Endothelial cell of coronary artery (primary cell): ENCODE measurements at places on chromosomes 4 and X. TPM values are rescaled to one million over a fixed set of nuclear protein-coding genes. Genes with fewer than 3 reads are reported as not detected.

The SPANXB1 gene
- not detected in 2 replicates for total RNA-seq

The GLA gene
- 20.0 and 31.0 TPM in 2 replicates for total RNA-seq

The ADRA2C gene
- 0.18 and 0.38 TPM in 2 replicates for total RNA-seq

The MAGEA2 gene
- not detected in 2 replicates for total RNA-seq

The TEX13D gene
- not detected in 2 replicates for total RNA-seq

The CNGA1 gene
- 0.56 TPM in 1 of 2 replicates, not detected in the other for total RNA-seq

The C4orf36 gene
- total RNA-seq: 0.18 TPM in 1 of 2 replicates, not detected in the other

The PCDH19 gene
- total RNA-seq: 0.47 and 1.2 TPM in 2 replicates

The PTCHD1 gene
- under 0.01 TPM in 1 of 2 replicates, not detected in the other for total RNA-seq

The IRS4 gene
- not detected in 2 replicates for total RNA-seq

The LINC00632 gene
- total RNA-seq: 0.72 and 1.1 TPM in 2 replicates

The GAGE2A gene
- not detected in 2 replicates for total RNA-seq

The MAGEA6 gene
- not detected in 2 replicates for total RNA-seq

The GPAT3 gene
- total RNA-seq: 2.5 and 9.9 TPM in 2 replicates

The RAB9B gene
- total RNA-seq: 0.28 and 0.54 TPM in 2 replicates

The GABRQ gene
- total RNA-seq: not detected in 2 replicates

The MND1 gene
- total RNA-seq: 2.4 and 4.3 TPM in 2 replicates

The FREM3 gene
- total RNA-seq: under 0.01 TPM in 1 of 2 replicates, not detected in the other

The CTAG1B gene
- not detected in 2 replicates for total RNA-seq

The RADX gene
- total RNA-seq: 0.09 TPM in 2 replicates

The TBC1D25 gene
- 6.2 and 6.7 TPM in 2 replicates for total RNA-seq

The MAGEC2 gene
- not detected in 2 replicates for total RNA-seq

The MID1 gene
- total RNA-seq: 10.7 and 12.9 TPM in 2 replicates

The RNF212 gene
- 0.09 and 0.63 TPM in 2 replicates for total RNA-seq

The GSX2 gene
- total RNA-seq: not detected in 2 replicates

The MAGEE2 gene
- total RNA-seq: not detected in 2 replicates

The PSAPL1 gene
- not detected in 2 replicates for total RNA-seq

The SPANXN3 gene
- not detected in 2 replicates for total RNA-seq

The NPNT gene
- total RNA-seq: under 0.01 TPM in 1 of 2 replicates, not detected in the other

The HTN3 gene
- not detected in 2 replicates for total RNA-seq

The EDNRA gene
- 5.0 TPM in 1 of 2 replicates, not detected in the other for total RNA-seq

The CNKSR2 gene
- total RNA-seq: 0.38 TPM in 1 of 2 replicates, not detected in the other

The HELT gene
- not detected in 2 replicates for total RNA-seq

The GPM6B gene
- total RNA-seq: 0.18 and 2.4 TPM in 2 replicates

The CTAG2 gene
- total RNA-seq: not detected in 2 replicates

The PRR32 gene
- not detected in 2 replicates for total RNA-seq

The S100G gene
- not detected in 2 replicates for total RNA-seq

The TRPC3 gene
- total RNA-seq: under 0.01 TPM in 1 of 2 replicates, not detected in the other

The ADD1 gene
- 127 and 143 TPM in 2 replicates for total RNA-seq

The ABCB7 gene
- 21.5 and 27.6 TPM in 2 replicates for total RNA-seq

The MTNR1A gene
- total RNA-seq: not detected in 2 replicates

The RAB41 gene
- not detected in 2 replicates for total RNA-seq

The PGAM4 gene
- total RNA-seq: not detected in 2 replicates

The FRMD7 gene
- total RNA-seq: under 0.01 TPM in 1 of 2 replicates, not detected in the other

The FRAS1 gene
- total RNA-seq: 4.1 and 17.2 TPM in 2 replicates

The APEX2 gene
- 6.0 and 6.6 TPM in 2 replicates for total RNA-seq

The MAMLD1 gene
- 0.54 and 0.85 TPM in 2 replicates for total RNA-seq

The RHOH gene
- not detected in 2 replicates for total RNA-seq

The ASMT gene
- total RNA-seq: not detected in 2 replicates
